ENCODE measurements at places on chromosomes 6 and 20. TPM values are rescaled to one million over a fixed set of nuclear protein-coding genes. Genes with fewer than 3 reads are reported as not detected.

ZHX3 gene
- polyA plus RNA-seq: 27.1 TPM

PTGIS gene
- 28.8 TPM for polyA plus RNA-seq

EYA4 gene
- polyA plus RNA-seq: 0.39 TPM

PCED1A gene
- 12.7 TPM for polyA plus RNA-seq

INSM1 gene
- not detected for polyA plus RNA-seq

ADGRB3 gene
- polyA plus RNA-seq: not detected

FAM83C gene
- not detected for polyA plus RNA-seq

BPI gene
- polyA plus RNA-seq: 0.69 TPM

PKIB gene
- not detected for polyA plus RNA-seq

GDAP1L1 gene
- not detected for polyA plus RNA-seq

SLC26A8 gene
- polyA plus RNA-seq: not detected

HLA-F gene
- 30.7 TPM for polyA plus RNA-seq

FAM217A gene
- not detected for polyA plus RNA-seq

TMEM217 gene
- polyA plus RNA-seq: 3.1 TPM

POM121L2 gene
- polyA plus RNA-seq: not detected

OXT gene
- polyA plus RNA-seq: not detected

C20orf204 gene
- 0.06 TPM for polyA plus RNA-seq

SPATS1 gene
- not detected for polyA plus RNA-seq

FAM209A gene
- 0.09 TPM for polyA plus RNA-seq

MYCT1 gene
- 0.02 TPM for polyA plus RNA-seq

NKAPL gene
- polyA plus RNA-seq: 0.72 TPM

MAP7 gene
- polyA plus RNA-seq: 0.45 TPM

SFTA2 gene
- not detected for polyA plus RNA-seq

ZNF391 gene
- polyA plus RNA-seq: 0.50 TPM

PDCD2 gene
- polyA plus RNA-seq: 65.5 TPM

WFDC5 gene
- not detected for polyA plus RNA-seq

CUTA gene
- polyA plus RNA-seq: 347 TPM

C6orf118 gene
- not detected for polyA plus RNA-seq

ADAM33 gene
- 53.8 TPM for polyA plus RNA-seq

EFCAB8 gene
- not detected for polyA plus RNA-seq

CEP85L gene
- 2.6 TPM for polyA plus RNA-seq

TXNDC5 gene
- 273 TPM for polyA plus RNA-seq

CCDC167 gene
- 34.4 TPM for polyA plus RNA-seq

BANF2 gene
- polyA plus RNA-seq: not detected

C6orf52 gene
- 0.28 TPM for polyA plus RNA-seq
